ENCODE measurements at places on chromosomes 11 and 22.

DNA sequence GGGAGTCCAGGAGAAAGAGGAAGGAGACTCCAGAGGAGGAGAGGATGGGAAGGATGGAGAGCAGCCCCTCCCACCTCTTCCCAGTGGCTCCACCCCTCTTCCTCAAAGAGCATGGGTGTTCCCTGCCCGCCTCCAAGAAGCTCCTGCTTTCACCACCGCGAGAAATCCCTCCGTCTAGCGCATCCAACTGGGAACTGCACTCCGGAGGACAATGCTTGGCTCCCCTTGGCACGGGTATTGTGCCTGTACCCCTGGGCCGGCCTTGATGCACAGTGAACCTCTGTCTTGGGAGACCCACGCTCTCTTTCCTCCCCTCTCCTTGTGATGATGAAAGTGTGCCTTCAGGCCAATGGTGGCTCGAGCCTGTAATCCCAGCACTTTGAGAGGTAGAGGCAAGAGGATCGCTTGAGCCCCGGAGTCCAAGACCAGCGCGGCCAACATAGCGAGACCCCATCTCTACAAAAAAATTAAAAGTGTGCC is 14.9 kb upstream of the ADA2 start:
- DNase-seq: no peak

- no peak for DNase-seq
Observed at GRCh38 chr11:71293961-71294782, 41.8 kb upstream of the SHANK2 start.

DNA sequence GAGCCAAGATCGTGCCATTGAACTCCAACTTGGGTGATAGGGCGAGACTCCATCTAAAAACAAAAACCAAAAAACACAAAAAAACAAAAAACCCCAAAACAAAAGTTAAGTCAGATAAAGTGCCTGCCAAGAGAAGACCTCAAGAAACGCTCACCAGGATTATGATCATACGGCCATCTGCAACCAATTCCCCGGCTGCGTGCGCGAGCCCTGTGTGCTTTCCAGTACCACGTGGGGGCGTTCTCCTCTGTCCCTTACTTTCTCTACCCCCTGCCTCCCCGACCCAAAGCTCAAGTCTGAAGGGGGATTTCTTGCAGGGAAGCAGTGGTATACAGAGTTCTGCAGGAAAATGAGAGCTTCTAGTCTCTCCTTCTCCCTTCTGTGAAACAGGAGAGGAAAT is 10.5 kb upstream of the RPS19BP1 start:
- DNase-seq: no peak

DNA sequence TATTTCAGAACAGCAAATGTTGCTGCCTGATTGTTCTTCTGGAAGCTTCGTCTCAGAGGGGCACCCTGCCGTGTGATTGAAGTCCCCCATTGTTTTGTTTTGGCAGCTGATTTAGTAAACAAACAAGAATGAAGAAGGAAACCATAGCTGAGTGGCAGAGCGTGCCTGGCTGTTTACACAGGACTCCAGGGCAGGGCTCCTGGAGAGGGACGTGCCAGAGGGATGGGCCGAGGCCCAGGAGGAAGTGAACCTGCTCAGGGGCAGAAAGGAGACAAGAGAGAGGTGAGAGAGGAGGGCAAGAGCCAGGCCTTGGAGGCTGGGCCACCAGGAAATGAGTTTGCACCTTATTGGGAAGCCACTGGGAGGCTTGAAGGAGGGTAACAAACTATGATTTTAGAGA is 85.5 kb upstream of the B3GAT1 start:
- DNase-seq: peak; percentile 89

DNA sequence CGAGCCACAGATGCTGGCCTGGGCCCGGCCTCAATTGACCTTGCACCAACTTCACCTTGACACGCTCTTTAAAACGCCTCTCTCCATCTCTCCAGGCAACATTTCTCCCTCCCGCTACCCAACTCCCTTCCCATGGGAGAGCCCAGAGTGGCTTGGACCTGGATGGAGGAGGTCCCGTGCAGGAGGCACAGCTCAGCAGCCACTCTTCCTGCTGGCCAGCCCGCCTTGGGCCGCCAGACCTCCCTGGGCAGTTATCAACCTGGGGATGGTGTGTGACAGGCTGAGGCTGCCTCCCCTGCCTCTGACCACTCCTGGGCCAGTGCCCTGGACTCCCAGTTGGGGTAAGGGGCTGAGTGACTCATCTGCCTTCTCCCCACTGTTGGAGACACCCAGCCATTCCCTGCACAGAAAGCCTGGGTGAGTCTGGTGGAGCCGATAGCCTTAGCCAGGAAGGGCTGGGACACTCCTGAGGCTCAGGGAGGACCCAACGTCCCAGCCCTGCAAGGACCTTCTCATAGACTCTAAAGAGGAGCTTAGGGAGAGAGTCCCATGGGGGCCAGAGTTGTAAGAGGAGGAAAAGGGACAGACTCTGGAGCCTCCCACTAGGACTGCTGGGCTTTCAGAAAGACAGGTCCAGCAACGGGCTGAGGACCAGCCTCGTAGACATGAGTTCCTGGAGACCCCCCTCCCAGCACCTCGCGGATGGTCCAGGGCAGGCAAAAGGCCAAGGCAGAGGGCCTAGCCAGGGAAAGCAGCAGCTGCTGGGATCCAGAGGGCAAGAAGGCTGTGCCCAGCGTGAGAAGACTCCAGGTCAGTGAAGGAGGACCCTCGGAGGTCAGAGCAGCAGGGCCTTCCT is 131.7 kb downstream of the CEP164 start:
- DNase-seq: no peak

DNA sequence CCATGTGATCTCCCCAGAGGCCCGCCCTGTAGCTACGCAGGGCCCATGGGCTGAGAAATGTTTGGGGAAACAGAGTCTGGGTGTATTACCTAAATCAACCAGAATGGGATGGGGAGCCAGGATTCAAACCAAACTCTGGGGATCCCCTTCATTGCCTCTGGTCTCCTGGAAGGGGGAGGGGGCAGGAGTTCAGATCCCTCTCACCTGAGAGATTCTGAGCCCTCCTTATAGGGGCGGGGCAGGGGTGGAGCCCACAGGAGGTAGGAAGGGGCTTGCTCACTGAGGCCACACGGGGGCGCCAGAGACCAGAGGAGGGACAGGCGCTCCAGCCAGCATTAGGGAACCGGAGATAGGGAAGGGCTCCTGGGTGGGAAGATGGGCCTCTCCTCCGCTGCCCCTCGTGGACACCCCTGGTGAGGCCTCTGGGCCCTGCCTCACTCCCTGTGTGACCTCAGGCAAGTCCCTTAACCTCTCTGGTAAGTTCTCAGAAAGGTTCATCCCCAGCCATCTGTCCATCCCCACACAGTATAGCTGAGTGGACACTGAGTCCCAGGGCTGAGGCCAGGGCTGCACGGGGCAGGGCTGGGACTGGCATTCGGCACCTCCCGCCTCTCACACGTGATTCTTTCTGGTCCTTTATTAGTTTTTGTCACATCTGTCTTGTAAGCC is 2.7 kb upstream of the CDC42BPG start:
- DNase-seq: peak; percentile 85

DNA sequence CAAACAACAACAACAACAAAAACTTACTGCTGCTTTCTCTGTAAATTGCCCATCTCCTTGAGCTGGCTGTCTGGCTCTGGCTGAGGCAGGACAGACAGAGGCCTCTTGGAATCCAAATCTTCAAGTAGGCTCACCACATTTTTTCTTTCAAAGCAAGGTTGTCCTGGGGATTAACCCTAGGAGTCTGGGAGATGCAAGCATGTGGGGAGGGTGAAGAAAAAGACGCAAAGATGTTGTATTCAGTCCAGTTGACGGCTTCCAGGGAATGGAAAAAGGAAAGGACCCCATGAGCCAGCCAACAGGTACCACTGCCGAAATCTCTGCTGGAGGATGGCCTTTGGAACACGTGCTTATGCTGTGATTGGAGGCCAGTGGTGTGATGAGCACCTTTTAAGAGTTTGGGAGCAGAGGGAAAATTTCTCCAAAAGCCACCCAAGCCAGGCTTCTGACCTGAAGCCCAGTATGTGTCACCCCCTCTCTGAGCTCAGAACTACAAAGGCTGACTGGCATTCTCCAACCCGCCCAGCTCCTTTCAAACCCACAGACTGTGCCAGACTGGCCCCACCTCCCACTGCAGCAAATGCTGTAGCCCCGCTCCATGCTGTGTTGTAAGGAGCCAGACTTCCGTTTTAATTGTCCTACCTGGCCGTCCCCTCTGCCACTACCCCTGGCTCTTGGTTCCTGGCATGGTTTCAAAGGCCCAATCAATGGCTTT is 10.8 kb downstream of the BLID start:
- DNase-seq: no peak

DNA sequence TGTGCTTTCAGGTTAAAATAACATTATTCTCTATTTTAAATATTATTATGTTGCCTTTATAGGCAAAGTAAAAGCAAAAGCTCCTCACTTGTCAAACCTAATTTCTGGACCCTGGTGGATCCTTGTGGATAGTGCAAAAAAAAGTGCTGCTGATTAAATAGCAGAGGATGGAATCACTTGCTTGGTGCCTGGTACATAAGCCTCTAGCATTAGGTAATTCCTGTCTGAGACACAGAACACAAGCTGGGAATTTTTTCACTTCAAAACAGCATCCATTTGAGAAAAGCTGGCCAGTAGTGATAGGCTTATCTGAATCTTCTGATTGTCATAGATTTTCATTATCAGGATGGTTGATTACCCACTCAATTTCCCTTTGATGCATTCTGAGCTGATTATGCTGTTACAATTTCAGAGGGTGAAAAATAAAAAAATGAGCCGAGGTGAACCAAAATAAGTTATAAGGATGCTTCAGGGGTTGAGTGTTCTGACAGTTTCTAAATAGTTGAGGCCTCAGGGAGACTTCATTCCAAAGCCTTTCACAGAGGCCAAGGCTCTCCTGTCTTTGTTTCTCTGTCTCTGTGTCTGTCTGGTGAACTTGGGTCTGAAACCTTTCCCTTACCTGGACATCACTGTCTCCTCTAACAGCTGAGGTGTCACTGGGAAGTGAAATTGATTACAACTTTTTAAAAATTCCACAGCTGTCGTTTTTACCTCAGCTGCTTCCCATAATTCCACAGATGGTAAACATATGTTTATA is 242.9 kb downstream of the NELL1 start:
- no peak for DNase-seq
